A549 treated with Hydrocortisone at 1 μM for 4 hours (cell line): ENCODE measurements at places on chromosomes 16 and 17. TPM values are rescaled to one million over a fixed set of nuclear protein-coding genes. Genes with fewer than 3 reads are reported as not detected.

The ACD gene
- 33.0 to 37.8 TPM (median 35.2 TPM) in 5 replicates for total RNA-seq

The AANAT gene
- 0.22 to 0.49 TPM (median 0.32 TPM) in 5 replicates for total RNA-seq

The C16orf46 gene
- total RNA-seq: 0.50 to 0.99 TPM (median 0.85 TPM) in 5 replicates

The NOXO1 gene
- 0.17 to 0.29 TPM (median 0.20 TPM) in 5 replicates for total RNA-seq

The MSI2 gene
- total RNA-seq: 41.2 to 53.9 TPM (median 51.0 TPM) in 5 replicates

The ZNF287 gene
- 9.9 to 15.9 TPM (median 12.7 TPM) in 5 replicates for total RNA-seq

The MEIOB gene
- total RNA-seq: 1.1 to 1.6 TPM (median 1.3 TPM) in 5 replicates

The IRF8 gene
- 0.33 to 0.68 TPM (median 0.53 TPM) in 5 replicates for total RNA-seq

The KLHL10 gene
- 0.05 to 0.25 TPM (median 0.10 TPM) in 3 of 5 replicates, not detected in the others for total RNA-seq

The SEZ6L2 gene
- total RNA-seq: 18.2 to 22.4 TPM (median 20.4 TPM) in 5 replicates

The DNAJA2 gene
- 67.1 to 81.3 TPM (median 72.1 TPM) in 5 replicates for total RNA-seq

The SMIM36 gene
- total RNA-seq: not detected in 5 replicates

The YBX2 gene
- 0.43 to 0.55 TPM (median 0.44 TPM) in 5 replicates for total RNA-seq

The ZNF207 gene
- total RNA-seq: 213 to 245 TPM (median 224 TPM) in 5 replicates

The TBKBP1 gene
- total RNA-seq: 4.0 to 6.0 TPM (median 4.8 TPM) in 5 replicates

The METTL23 gene
- total RNA-seq: 56.4 to 65.2 TPM (median 60.3 TPM) in 5 replicates

The BCL6B gene
- not detected in 5 replicates for total RNA-seq

The ACSM2B gene
- not detected in 5 replicates for total RNA-seq

The MGAT5B gene
- total RNA-seq: 18.6 to 21.8 TPM (median 20.4 TPM) in 5 replicates

The CETP gene
- not detected in 5 replicates for total RNA-seq
